Pancreas (tissue), 10 donors: ENCODE measurements at places on chromosomes 4 and X. TPM values are rescaled to one million over a fixed set of nuclear protein-coding genes. Genes with fewer than 3 reads are reported as not detected.
A peak's percentile ranks its signal among the peaks of the same experiment; 100 is the strongest.

- H3K27me3 ChIP-seq: no peaks in the 10 kb centered on the region
- H3K4me1 ChIP-seq: no peaks in the 10 kb centered on the region
- no peak overlapping the region for H3K27ac ChIP-seq
- no peak overlapping the region for H3K4me3 ChIP-seq
Observed at GRCh38 chr4:174066611-174067205, 216.8 kb downstream of the FBXO8 start.

DNA sequence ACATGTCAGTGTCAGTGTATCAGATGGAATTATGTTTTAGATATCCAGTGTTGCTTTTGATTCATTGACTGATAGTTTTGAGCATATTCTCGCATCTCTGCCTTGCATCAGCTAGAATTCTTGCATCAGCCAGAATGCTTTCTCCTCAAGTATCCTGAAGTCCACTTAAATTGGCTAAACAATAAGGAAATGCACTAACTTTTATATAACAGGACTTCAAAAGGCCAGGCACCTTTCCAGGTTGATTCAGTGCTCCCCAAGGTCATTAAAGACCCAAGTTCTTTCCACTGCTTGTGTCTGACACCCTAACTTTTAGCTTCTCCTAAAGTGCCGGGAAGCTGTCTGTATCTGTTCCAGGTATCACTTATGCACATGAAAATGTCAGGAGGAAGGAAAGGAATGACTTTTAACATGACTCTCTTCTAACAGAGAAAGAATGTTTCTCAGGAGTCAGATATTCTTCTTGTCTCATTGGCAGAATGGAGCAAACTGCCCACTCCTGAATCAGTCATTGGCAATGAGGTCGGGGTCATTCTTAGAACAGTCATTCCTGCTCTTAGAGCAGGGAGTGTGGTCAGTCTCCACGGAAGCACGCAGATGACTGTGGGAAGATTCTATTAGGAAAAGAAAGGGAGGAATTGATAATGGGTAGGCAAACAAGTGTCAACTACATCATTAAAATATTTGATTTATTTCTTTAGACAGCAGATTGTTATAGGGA, 92.9 kb upstream of the TLL1 start:
- peaks cover 5% of the 10 kb centered on the region for H3K4me1 ChIP-seq
- H3K36me3 ChIP-seq: no peaks in the 10 kb centered on the region
- H3K4me3 ChIP-seq: no peak overlapping the region

- H3K36me3 ChIP-seq: no peaks in the 10 kb centered on the region
- H3K4me3 ChIP-seq: no peak overlapping the region
- H3K4me1 ChIP-seq: no peaks in the 10 kb centered on the region
- no peaks in the 10 kb centered on the region for H3K27me3 ChIP-seq
- no peak overlapping the region for H3K27ac ChIP-seq
Observed at GRCh38 chr4:14196131-14196530, 568.6 kb upstream of the BOD1L1 start.

- H3K27me3 ChIP-seq: no peaks in the 10 kb centered on the region
- DNase-seq: no peak
- no peaks in the 10 kb centered on the region for H3K36me3 ChIP-seq
- H3K27ac ChIP-seq: no peak overlapping the region
Observed at GRCh38 chr4:89681219-89681618, 155.7 kb downstream of the SNCA start.

- no peak overlapping the region for H3K4me3 ChIP-seq
- no peaks in the 10 kb centered on the region for H3K36me3 ChIP-seq
- H3K27ac ChIP-seq: no peak overlapping the region
- no peak for DNase-seq
- H3K27me3 ChIP-seq: no peaks in the 10 kb centered on the region
- no peaks in the 10 kb centered on the region for H3K4me1 ChIP-seq
Observed at GRCh38 chr4:66629927-66630326, 915.4 kb downstream of the CENPC start.

GRCh38 chrX:102859550-102859871, 77.6 kb upstream of the RAB40AL start:
- H3K4me1 ChIP-seq: no peaks in the 10 kb centered on the region
- DNase-seq: no peak
- H3K4me3 ChIP-seq: no peak overlapping the region
- no peaks in the 10 kb centered on the region for H3K36me3 ChIP-seq

DNA sequence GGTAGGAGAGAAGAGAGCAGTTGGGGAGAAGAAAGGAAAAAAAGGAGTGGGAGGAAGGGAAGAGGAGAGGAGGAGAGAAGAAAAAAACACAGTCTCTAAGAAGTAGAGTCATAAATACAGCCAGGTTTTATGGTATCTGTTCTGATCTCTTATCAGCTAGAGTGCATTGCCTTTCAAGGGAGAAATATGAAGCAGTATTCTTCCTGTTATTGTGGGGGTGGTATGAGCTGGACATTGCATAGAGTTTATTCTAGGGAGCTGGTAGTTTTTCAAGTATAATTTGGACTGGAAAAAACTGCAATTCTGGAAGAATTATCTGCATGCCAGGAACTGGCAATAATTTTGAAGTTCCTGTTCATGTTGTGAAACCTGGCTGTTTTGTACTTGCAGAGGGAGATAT, 54.9 kb upstream of the TAB3 start:
- no peak for DNase-seq
- H3K4me3 ChIP-seq: no peak overlapping the region

DNA sequence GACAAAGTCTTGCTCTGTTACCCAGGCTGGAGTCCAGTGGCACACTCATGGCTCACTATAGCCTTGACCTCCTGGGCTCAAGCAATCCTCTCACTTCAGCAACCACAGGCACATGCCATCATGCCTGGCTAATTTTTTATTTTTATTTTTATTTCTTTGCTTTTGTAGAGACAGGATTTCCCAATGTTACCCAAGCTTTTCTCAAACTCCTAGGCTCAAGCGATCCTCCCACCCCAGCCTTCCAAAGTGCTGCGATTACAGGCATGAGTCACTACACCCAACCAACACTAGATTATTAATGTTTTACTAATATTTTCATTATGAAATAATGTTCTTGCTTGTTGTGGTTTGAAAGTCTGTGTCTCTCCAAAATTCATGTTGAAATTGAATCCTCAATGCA, 5.2 kb upstream of the ACTRT1 start:
- DNase-seq: no peak

DNA sequence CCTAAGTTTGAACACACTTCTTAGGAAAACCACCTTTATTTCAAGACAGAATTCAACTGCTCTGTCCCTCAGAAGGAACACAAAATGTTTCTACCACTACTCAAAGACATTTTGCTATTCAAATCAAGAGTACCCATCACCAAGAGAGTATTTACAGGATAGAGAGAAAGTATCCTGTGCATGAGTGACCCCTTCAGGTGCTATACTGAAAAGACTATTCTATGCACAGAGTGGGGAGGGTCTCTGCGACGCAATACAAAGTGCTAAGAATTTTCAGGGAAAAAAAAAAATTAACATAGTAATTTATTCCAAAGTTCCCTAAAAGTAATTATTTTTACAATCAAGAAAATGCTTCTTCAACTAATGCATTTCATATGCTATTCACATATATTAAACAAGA, 346.4 kb upstream of the FAM241A start:
- H3K4me1 ChIP-seq: no peaks in the 10 kb centered on the region
- no peak for DNase-seq
- H3K4me3 ChIP-seq: no peak overlapping the region
- H3K27me3 ChIP-seq: no peaks in the 10 kb centered on the region
- H3K27ac ChIP-seq: no peak overlapping the region

- no peaks in the 10 kb centered on the region for H3K4me1 ChIP-seq
- H3K36me3 ChIP-seq: no peaks in the 10 kb centered on the region
- peak within 1 kb of the TSS; percentile 10 for H3K4me3 ChIP-seq
- no peak for DNase-seq
- no peak within 1 kb of the TSS for H3K27ac ChIP-seq
- peaks cover 3% of the 10 kb centered on the region for H3K27me3 ChIP-seq
Observed at GRCh38 chr4:61200187-61200915, at the start of gene ADGRL3. TSS of gene ADGRL3 (plus strand) at chr4:61200326.

GRCh38 chrX:22073928-22074327, 41.8 kb downstream of the PHEX start:
- H3K27ac ChIP-seq: no peak overlapping the region
- H3K4me3 ChIP-seq: no peak overlapping the region
- no peak for DNase-seq
- H3K4me1 ChIP-seq: no peaks in the 10 kb centered on the region

GRCh38 chr4:79081973-79082372, 142.7 kb upstream of the PAQR3 start:
- no peaks in the 10 kb centered on the region for H3K4me1 ChIP-seq
- H3K36me3 ChIP-seq: no peaks in the 10 kb centered on the region
- H3K27ac ChIP-seq: no peak overlapping the region
- no peaks in the 10 kb centered on the region for H3K27me3 ChIP-seq
- H3K4me3 ChIP-seq: no peak overlapping the region

DNA sequence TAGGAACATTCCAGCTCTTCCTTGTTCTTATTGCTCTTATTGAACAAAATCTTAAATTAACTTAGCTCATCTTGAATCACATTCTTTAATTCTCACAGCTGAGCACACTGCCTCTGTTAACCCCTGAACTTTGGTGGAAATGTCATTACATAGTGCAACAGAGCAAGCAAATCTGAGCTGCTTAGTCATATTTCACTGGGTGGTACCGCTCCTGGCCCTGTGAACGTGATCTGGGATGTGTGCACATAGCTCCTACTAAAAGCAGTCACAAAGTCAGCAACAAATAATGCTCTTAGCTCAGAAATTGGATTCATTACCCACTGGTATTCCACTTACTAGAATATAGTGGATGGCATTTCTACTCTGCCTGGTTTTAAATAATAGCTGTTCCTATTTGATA, 27.9 kb downstream of the ARHGEF6 start:
- no peak for DNase-seq
- no peaks in the 10 kb centered on the region for H3K27me3 ChIP-seq
- no peaks in the 10 kb centered on the region for H3K36me3 ChIP-seq

Gene STATH
- not detected for total RNA-seq

Gene ACE2
- 3.1 TPM for total RNA-seq

Gene PRDM5
- 11.5 TPM for total RNA-seq

Gene MTMR8
- total RNA-seq: 1.3 TPM

Gene EPHA5
- total RNA-seq: not detected

Gene C4orf50
- total RNA-seq: 0.09 TPM

Gene NAA11
- total RNA-seq: not detected

Gene SAGE1
- total RNA-seq: not detected

Gene TMEM150C
- 1.8 TPM for total RNA-seq

Gene NSUN7
- 6.2 TPM for total RNA-seq

Gene DNAAF6
- not detected for total RNA-seq
